ENCODE measurements at places on chromosomes 1 and 21.

GRCh38 chr1:207076181-207076955 is 12.3 kb upstream of the C4BPB start:
- no peak overlapping the region for H3K27ac ChIP-seq
- H3K4me3 ChIP-seq, result no peak overlapping the region
- no peaks in the 10 kb centered on the region for H3K4me1 ChIP-seq
- no peak for DNase-seq

DNA sequence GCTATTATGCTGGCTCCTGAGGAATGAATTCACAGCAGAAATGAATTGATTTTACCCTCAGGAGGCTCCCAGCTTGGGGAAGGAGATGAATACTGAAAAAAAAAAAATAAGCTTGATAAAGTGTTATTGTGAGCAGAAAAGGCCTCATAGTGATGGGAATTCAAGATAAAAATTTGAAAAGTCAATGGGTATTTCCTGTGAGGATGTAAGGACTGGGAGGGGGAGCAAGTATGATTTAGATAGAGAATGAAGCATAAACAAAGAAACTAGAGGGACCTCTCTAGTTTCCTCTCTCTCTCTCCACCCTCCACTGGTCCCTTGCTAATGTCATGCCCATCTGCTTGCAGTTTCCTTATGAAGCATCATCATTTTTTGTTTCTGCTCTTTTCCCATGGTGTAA is 439.0 kb upstream of the PLXNA2 start:
- H3K36me3 ChIP-seq, result no peaks in the 10 kb centered on the region
- H3K4me1 ChIP-seq, result no peaks in the 10 kb centered on the region
- DNase-seq, result no peak
- H3K27ac ChIP-seq, result no peak overlapping the region
- no peaks in the 10 kb centered on the region for H3K27me3 ChIP-seq

DNA sequence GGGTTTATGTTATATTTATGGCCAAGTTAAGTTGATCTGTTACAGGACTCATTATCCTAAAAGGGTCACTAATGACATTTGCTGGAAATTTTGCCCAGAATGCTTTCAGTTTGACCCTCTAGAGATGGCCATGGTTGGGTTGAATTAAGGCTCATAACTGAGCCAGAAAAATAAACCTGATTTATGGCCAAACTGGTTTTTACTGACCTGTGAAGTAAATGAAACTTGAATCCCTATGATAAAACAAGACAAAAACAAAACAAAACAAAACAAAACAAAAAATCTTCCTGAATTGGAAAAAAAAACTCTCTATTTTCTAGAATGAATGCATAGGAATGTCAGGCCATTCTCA is 72.5 kb upstream of the CLDN14 start:
- H3K36me3 ChIP-seq, result no peaks in the 10 kb centered on the region
- peaks cover 4% of the 10 kb centered on the region for H3K4me1 ChIP-seq
- H3K27me3 ChIP-seq, result no peaks in the 10 kb centered on the region
- DNase-seq, result no peak
- H3K4me3 ChIP-seq, result no peak overlapping the region
- no peak overlapping the region for H3K27ac ChIP-seq

GRCh38 chr1:62625415-62625814 is 28.1 kb downstream of the ANGPTL3 start:
- no peak overlapping the region for H3K4me3 ChIP-seq
- no peak for DNase-seq
- no peak overlapping the region for H3K27ac ChIP-seq
- no peaks in the 10 kb centered on the region for H3K4me1 ChIP-seq
- no peaks in the 10 kb centered on the region for H3K27me3 ChIP-seq

- peaks cover 15% of the 10 kb centered on the region for H3K36me3 ChIP-seq
- no peaks in the 10 kb centered on the region for H3K27me3 ChIP-seq
- H3K4me1 ChIP-seq, result peaks cover 5% of the 10 kb centered on the region
- no peak overlapping the region for H3K27ac ChIP-seq
- no peak overlapping the region for H3K4me3 ChIP-seq
Measured at GRCh38 chr1:159936273-159936904, 9.0 kb downstream of the IGSF9 start.

DNA sequence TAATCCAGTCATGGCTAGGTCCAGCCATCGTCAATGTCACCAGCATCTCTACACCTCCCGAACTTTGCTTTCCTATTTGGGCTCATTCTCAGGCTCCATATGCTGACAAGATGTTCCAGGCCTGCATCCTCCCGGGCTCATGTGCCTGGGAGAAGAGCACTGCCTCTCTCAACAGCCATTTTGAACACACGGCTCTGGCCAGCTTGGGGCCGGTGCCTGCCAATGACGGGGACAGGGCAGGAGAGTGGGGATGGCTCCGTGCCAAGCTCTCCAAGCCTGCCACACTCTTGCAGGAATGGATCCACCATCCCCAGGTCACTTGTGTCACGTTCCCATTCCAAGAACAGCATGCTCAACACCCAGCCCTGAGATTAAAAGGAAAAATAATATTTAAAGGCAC is 61.4 kb upstream of the PAX7 start:
- DNase-seq, result no peak
- no peak overlapping the region for H3K4me3 ChIP-seq
- H3K27me3 ChIP-seq, result no peaks in the 10 kb centered on the region
- H3K27ac ChIP-seq, result no peak overlapping the region

DNA sequence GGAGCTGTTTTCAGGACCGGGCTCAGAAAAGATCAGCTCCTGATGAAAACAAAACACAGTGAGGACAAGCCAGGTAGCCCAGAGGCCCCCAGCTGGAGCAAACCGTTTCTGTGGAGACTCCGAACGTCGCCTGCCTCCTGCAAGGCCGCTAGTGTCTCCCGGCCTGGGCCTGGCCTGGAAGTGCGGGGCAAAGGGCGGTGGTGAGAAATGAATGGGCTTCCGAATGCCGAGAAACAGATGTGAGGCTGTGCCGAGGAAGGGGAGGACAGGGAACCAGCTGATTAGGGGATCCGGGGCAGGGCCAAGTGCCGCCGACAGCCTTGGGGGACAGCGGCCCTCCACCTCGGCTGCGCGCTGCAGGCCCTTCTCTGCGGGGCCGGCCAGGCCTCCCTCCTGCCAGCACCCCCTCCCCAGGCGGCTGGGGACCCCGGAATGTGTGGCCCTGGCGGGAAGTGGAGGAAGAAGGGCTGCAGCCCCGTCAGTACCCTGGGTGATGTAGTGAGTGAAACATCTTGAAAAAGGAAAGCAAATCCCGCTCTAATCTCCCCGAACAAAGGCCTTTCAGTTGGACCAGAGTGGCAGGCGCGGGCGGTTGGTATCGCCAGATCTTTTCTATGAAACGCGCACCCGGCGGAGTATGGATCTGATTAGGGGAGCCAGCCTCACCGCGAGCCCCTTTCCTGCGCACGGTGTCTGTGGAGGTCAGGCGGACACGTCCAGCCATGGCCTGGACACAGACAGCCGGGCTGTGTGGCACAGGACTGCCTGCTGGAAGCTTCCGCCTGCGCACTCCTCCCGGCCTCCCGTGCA is 52.6 kb downstream of the PRDM16 start:
- DNase-seq, result no peak
- no peak overlapping the region for H3K4me3 ChIP-seq
- H3K4me1 ChIP-seq, result no peaks in the 10 kb centered on the region
- no peaks in the 10 kb centered on the region for H3K27me3 ChIP-seq
- no peaks in the 10 kb centered on the region for H3K36me3 ChIP-seq
- no peak overlapping the region for H3K27ac ChIP-seq

- H3K4me1 ChIP-seq, result peaks cover 4% of the 10 kb centered on the region
- H3K36me3 ChIP-seq, result no peaks in the 10 kb centered on the region
- no peak overlapping the region for H3K27ac ChIP-seq
- no peak overlapping the region for H3K4me3 ChIP-seq
- DNase-seq, result no peak
- H3K27me3 ChIP-seq, result no peaks in the 10 kb centered on the region
Measured at GRCh38 chr1:167173516-167174184, 47.0 kb upstream of the POU2F1 start.

DNA sequence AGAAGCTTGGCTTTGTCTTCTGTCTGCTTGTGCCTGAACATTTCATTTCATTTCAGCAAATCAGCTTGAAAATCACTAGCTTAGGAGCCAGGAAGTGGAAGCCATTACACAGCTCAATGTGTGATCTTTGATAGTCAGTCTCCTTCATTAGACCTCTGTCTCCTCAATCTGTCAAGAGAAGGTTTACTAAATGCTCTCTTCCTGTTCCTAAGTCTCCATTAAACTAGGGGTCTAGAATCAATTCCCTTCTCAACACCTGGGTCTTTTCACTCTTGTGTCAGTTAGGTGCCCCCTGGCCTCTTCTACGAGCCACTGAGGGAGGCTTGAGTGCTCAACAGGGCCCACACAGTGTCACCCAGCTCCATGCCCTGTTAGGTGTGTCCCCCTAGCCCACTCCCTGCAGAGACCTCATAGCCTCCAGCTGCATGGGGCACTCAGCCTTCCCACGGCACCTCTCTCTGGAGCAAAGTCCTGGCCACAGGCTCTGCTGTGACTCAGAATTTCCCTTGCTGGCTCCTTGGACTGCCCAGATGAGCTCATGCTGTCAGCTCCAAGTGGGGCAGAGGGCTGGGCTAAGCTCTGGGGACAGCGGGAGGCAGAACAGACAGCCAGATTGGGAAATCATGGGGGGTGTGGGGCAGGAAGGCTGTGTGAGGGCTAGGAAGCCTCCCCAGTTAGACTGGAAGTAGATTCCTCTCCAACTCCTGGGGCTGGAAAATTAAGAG is 115.7 kb upstream of the IPO9 start:
- no peaks in the 10 kb centered on the region for H3K36me3 ChIP-seq
- H3K4me1 ChIP-seq, result no peaks in the 10 kb centered on the region
- no peak for DNase-seq

- no peak overlapping the region for H3K27ac ChIP-seq
- H3K4me1 ChIP-seq, result no peaks in the 10 kb centered on the region
- H3K27me3 ChIP-seq, result no peaks in the 10 kb centered on the region
- no peaks in the 10 kb centered on the region for H3K36me3 ChIP-seq
Measured at GRCh38 chr1:155834296-155834926, 22.6 kb downstream of the GON4L start.

DNA sequence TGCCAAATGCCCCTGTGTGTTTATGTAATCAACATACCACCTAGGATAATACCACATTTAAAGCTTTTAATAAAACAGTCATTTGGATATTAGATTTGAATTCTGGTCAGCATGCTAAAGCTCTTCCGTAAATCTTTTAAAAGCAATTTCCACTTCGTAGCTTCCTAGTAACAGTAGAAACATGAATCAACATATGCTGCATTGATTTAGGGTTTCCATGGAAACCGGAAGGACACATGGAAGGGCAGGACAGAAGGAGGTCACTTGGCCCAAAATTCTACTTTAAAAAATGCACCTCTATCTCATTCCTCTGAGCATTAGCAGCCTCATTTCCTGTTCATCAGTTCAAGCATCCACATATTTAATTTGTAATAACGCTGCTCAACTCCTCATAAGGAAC is 8.1 kb downstream of the RGS8 start:
- no peak overlapping the region for H3K4me3 ChIP-seq
- no peak for DNase-seq
- peaks cover 6% of the 10 kb centered on the region for H3K4me1 ChIP-seq
- no peak overlapping the region for H3K27ac ChIP-seq
- no peaks in the 10 kb centered on the region for H3K27me3 ChIP-seq
- no peaks in the 10 kb centered on the region for H3K36me3 ChIP-seq

DNA sequence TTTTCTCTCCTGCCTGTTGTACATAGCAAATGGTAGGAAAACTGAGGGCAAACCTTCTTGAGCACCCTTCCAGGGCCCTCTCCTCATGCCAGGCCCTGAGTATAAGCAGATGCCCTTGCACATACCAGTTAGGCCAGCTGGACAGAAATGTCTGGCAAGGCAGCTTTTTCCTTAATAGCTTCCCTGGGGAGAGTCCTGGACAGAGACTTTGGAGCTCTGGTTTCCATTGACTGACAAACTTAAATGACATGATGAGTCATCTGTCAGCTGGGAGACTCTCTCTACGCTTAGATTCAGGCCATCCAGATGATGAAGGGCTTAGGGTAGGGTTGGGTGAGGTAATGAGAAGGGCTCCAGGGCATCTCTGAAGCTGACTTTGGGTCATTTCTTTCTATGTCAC is 317.5 kb downstream of the ASTN1 start:
- no peak overlapping the region for H3K4me3 ChIP-seq
- peaks cover 2% of the 10 kb centered on the region for H3K4me1 ChIP-seq
- H3K27me3 ChIP-seq, result no peaks in the 10 kb centered on the region
- no peaks in the 10 kb centered on the region for H3K36me3 ChIP-seq
- DNase-seq, result no peak

DNA sequence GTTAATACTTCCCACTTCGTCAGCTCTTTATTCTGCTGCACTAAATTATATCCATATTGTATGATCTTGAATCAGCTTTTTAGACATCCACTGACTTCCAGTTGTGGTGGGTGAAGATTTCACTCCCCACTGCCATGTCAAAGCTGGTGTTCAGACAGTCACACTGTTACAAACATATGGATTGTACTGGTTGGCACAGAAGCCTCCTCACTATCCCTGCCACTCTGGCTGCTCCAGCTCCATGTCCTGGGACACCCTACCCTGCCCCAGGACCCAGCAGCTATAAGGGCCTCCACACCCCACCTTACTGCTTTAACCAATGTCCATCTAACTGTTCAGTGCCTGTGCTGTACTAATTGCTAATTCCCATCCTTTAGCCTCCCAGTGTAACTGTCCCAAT is 32.0 kb upstream of the BATF3 start:
- H3K27me3 ChIP-seq, result no peaks in the 10 kb centered on the region
- no peaks in the 10 kb centered on the region for H3K4me1 ChIP-seq

DNA sequence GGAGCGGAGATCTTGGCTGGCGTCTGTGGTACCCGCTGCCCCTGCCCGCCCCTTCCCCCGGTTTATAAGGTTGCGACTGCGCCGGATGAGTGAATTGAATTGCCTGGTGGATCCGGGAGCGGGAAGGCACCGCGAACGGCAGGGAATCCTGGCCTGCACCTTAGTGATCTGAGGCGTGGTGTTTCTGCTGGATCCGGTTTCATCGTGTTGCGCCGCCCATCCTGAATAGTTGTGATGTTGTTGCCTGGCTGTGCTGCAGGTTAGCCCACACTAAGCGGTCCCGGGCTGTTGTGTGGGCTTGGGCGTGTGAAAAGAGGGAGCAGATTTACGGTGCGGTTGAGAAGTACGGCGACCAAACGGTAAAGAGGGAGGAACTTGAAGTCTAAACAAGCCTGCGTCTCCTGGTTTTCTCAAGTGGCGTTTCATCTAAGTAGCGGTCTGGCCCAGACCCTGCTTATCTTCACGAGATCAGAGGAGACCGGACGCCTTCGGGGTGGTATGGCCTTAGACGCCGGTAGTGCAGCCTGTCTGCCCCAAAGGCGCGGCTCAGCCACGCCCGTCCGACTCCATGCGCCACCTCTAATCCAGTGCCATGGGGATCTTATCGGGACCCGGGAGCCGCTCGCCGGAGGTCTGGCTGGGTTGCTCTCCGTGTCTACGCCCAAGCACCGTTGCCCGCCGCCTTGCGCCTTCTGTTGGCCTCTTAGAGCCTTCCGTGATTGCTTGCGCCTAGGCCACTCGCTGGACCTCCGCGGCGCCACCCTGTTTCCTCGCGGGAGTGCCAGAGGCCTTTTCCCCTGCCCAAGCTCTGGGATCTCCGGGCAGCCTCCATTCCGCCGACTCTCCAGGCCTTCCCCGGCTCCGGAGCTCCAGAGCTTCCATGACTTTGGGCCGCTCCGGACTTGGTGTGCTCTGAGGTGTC is 87.5 kb upstream of the RHOU start:
- H3K4me1 ChIP-seq, result no peaks in the 10 kb centered on the region
- no peaks in the 10 kb centered on the region for H3K36me3 ChIP-seq
- peaks cover 31% of the 10 kb centered on the region for H3K27me3 ChIP-seq
- H3K27ac ChIP-seq, result no peak overlapping the region

- H3K27ac ChIP-seq, result no peak within 1 kb of the TSS
- no peak for DNase-seq
- no peaks in the 10 kb centered on the region for H3K27me3 ChIP-seq
Measured at GRCh38 chr1:2194319-2194897, at the start of gene FAAP20. Gene FAAP20, minus strand, starts transcription at chr1:2194772. Its CDS starts 23 bp downstream, at chr1:2194749.

- H3K36me3 ChIP-seq, result no peaks in the 10 kb centered on the region
- no peaks in the 10 kb centered on the region for H3K27me3 ChIP-seq
- H3K4me3 ChIP-seq, result no peak overlapping the region
Measured at GRCh38 chr21:29179503-29179902, 49.1 kb downstream of the MAP3K7CL start.
